ENCODE measurements at places on chromosomes 2 and 18.

GRCh38 chr2:222715742-222716141, 44.3 kb downstream of the MOGAT1 start:
- DNase-seq, result no peak

- no peak for DNase-seq
These were observed 83.6 kb downstream of the MRPS9 start for GRCh38 chr2:105121434-105121833.

GRCh38 chr2:161199912-161200701, 39.9 kb downstream of the TANK start:
- no peak for DNase-seq

DNA sequence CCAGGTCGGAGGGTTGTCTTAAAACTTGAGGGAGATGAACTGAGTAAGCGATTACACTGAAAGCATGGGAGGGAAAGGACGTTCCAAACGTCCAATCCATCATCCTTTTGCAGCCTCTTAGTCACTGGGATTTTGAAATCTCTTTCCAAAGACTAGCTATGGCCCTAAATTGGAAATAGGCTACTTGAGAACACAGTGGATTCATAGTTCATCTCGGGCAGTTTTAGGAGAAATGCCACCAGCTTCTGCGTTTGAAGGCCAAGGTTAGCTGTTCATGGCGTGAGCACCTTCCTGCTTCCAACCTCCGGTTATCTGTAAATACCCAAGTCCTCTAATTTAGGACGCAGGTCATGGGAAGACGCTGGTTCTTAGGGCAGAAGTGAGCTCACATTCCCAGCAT, 821 bp upstream of the EML6 start:
- peak; percentile 44 for DNase-seq

DNA sequence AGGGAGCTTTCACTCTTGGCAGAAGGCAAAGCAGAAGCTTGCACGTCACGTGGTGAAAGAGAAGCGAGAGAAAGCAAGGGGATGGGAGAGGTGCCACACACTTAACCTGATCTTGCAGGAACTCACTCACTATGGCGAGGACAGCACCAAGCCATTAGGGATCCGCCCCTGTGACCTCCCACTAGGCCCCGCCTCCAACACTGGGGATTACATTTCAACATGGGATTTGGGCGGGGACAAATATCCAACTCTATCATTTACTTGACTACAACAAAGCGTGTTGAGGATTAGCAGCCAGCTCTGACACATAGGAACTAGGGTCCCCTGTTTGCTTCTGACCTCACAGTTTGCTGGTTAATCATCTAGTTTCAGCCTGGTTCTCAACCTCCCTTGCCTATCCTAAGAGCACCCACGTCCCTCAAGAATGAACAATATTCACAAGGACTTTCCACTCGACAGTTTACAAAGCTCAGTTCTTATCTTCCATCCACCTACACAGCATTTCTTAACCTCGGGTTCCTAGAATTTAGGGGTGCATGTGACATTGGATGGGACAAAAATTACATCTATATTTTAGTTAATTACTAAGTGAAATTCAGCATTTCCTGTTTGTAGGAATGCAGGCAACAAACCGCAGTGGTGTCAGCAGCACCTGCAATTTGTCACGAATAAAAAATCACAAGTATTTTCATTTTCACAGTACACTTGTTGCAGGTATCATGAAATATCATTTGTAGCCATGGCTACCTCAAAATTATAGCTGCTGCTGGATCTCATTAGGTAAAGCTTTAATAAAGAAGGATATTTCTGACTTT, 36.0 kb downstream of the LBH start:
- no peak for DNase-seq

- no peak for DNase-seq
These were observed 40.0 kb downstream of the MOGAT1 start for GRCh38 chr2:222711315-222711940.

GRCh38 chr18:62939433-62939832, 224.1 kb downstream of the PHLPP1 start:
- no peak for DNase-seq

GRCh38 chr2:241860184-241861078, 1.7 kb upstream of the PDCD1 start:
- no peak for DNase-seq

DNA sequence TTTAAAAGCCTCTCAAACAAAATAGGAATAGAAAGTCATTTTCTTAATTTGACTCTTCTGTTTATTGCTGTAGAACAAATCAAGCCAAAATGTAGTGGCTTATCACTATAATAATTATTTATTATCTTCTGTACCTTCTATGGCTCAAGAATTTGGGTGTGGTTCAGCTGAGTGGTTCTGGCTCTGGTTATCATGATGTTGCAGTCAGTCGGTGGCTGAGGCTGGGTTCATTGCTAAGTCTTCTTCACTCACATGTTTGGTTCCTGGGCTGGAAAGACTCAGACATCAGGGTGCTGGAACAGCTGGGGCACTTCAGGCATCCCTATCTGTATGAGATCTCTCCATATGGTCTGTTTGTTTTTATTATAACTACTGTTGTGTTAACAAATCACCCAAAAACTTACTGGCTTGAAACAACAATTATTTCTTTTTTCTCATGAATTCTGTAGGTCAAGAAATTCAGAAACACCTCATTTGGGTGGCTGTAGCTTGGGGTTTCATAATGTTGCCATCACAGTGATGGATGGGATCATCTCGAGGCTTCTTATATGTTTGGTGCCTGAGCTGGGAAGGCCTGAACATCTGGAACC, 242.6 kb upstream of the FBXO11 start:
- no peak for DNase-seq

DNA sequence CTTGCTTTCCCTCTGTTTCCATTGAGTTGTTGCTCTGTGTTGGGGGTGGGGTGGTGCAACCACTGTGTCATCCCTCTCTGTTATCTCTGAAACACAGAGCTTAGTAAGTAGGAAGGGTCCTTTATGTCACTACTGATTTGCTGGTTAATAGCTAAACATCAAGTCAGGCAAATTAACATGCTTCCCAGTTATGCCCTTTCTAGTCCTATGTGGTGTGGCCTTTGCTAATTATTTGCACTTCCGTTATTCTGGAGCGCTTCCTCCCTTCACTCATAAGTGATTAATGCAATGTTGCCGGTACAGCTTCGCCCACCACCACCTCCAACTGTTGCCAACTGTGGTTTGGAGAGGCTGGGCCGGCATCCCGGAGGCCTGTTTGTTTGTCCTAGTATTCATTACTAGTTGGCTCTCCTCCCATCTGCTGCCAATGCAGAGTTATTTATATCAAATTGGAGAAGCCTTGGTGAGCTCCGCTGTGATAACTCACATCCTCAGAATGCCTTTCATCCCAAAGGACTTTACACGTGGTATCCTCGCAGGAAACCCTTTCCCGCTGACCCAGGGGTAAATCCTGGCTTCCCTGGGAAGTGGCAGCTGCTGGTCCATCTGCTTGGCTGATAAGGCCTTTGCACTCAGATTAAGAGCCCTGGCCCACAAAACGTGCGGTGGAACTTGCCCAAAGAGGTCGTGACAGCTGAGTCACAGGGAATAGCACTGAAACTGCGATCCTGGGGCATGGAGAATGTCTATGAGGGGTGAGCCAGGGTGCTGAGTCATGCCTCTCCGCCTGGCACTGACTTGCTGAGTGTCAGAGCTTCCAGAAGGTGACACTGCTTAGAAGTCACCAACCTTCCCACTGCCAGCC, 72.0 kb upstream of the ZCCHC2 start:
- peak; percentile 91 for DNase-seq

DNA sequence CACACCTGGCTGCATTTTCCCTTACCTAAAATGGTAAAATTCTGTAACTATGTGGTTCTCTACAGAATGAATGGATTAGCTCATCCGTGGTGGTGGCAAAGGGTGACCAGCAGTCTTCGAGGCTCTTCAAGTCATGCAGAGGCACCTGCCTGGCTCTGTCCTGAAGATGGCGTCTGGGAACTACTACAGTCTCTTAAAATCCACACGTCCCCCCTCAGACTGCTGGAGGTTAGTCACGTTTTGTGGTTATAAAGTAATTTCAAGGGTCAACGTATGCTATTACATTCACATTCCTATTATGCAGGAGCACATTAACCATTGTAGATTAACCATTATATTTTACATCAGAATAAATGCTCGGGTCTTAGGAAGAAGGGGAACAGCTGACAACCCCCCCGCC, 616.7 kb downstream of the GALR1 start:
- no peak for DNase-seq

DNA sequence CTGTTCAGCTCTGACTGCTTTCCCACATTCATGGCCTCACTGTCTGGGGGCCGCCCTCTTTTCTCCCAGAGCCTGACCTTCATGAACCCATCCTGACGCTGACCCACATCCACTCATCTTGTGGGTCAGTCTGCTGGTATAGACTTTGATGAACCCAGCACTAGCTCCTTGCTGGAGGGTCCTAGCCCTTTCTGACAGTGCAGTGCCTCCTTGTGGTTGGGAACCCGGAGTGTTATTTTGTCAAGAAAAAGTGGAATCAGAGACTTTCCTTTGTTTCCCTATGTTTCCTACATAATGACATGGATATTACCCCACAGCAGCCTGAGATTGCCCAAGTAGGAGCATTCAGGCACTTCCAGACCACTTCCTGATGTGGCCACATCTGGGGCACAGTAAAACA, 19.3 kb upstream of the OSR1 start:
- no peak for DNase-seq

DNA sequence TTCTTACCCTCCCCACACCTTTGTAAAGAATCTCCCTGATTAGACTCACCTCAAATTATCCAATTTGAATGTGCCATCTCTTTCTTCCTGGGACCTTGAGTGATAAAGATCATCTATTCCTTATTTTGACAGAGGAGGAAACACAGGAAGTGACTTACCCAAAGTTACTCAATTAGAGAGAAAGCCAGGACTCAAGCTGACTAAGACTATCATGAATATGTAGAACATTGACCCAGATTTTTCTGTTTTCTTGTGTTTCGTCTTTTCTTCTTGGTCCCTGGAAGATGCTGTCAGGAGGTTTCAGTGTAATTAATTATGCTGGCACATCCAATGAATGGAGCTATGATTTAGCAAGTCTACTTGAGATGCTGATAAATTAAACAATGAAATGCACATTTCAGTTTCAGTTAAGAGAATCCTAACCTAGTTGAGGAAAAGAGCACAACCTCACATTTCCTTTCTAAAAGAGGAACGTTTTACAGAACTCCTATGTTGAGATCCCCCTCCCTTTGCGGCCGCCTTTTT, 380.4 kb downstream of the CLIP4 start:
- no peak for DNase-seq

- peak; percentile 26 for DNase-seq
These were observed 102.8 kb upstream of the CTDP1 start for GRCh38 chr18:79576686-79577351.

- peak; percentile 90 for DNase-seq
These were observed at the start of the genes ASB3 and ERLEC1 for GRCh38 chr2:53786705-53787613. Gene ASB3 (minus strand): TSS chr2:53786953. CDS start chr2:53765572, 21,381 bp downstream. Gene ERLEC1 (plus strand): TSS chr2:53787044. CDS start chr2:53787211, 167 bp downstream.

DNA sequence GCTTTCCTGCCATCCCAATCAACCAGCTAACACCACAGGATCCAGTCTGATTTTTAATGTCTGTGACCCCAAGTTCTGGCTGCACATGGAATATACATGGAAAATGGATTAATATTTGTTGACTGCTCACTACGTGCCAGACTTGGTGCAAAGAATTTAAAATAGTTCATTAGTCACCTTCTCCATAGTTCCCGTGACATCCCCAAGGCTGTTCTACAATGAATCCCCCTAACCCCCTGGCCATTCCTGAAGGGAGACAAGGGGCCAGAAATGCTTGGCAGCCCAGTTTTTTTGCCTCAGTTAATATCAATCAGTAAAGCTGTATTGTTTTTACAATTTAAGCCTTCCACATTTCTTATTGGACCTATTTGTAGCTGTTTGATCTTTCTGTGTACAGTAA, 71.0 kb upstream of the ST3GAL5 start:
- no peak for DNase-seq

GRCh38 chr2:147845411-147845971, 662 bp downstream of the ACVR2A start:
- peak; percentile 20 for DNase-seq

GRCh38 chr2:19178175-19178574, 180.2 kb downstream of the OSR1 start:
- DNase-seq, result no peak

DNA sequence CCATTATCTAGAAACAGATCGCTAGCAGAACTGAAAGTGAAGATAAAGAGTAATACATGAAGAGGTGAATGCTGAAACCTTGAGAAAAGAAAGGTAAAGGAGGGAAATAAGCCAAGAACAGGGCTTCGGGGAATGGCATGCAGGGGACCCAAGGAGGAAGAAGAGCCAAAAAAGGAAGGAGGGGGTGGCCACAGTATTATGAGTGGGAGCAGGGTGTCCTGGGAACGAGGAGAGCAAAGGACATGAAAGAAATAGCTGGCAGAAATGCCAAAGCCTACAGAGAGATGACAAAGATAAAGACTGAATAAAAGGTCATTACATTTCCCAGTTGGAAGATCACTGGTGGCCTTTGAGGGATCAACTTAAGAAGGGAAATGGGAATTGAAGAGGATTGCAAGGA, 82.9 kb downstream of the ACTR3 start:
- DNase-seq, result no peak

DNA sequence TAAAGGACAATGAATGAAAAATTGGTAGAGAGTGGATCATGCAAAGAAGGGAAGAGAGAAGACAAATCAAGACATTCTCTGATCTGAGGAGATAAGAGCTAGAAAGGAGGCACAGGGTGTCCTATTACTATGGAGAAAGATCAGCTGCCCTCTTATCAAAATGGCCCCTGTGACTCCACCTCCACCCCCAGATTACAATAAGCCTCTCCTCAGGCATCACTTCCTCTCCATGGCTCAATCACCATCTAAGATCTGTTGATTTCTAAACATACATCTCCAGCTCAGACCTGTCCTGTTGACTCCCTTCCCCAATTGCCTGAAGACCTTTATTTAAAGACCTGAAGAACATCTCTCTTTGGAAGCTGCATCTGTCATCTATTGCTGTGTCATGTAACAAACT, 43.2 kb downstream of the SP100 start:
- DNase-seq, result no peak

DNA sequence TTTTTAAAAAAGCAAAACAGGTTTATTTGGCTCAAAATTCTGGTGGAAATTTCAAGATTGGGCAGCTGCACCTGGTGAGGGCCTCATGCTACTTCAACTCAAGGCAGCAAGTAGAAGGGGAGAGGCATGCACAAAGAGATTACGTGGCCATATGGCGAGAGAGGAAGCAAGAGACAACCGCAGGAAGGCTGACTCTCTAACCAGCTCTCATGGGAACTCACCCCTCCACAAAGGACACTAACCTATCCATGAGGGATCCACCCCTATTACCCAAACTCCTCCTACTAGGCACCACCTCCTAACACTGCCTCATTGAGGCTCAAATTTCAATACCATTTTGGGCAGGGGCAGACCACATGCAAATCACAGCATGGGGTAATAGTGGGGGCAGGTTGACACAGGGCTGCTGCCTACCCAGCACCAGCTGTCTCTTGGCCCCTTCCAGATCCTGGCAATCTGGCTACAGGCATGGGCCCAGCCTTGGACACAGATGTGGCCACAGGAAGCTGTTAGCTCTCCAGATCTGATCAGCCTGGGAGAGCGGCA, 2.0 kb upstream of the CAPN10 start:
- DNase-seq, result peak; percentile 92

- no peak for DNase-seq
These were observed 58.5 kb downstream of the CABYR start for GRCh38 chr18:24197412-24197811.

Data from NCI-H69 (cell line).